GOT3 (cell line): ENCODE measurements at places on chromosomes 6 and 20.

DNA sequence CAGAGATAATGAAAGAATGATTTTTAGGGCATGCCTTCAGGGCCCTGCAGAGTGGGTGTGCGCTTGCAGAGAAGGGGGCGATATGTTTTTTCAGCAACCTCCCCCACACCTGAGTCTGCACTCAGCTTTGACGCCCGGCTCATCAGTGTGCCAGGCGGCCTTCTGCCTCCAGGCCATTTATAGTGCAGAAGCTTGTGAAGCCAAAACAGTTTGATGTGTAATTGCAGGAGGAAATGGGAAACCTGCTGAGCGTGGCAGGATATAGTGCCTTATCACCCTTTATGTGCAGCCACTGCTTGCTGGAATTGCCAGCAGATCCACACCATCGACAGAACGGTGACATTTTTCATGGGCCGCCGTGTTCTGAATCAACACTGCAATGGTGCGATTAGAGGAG is 178.2 kb downstream of the CDH4 start:
- no peak for DNase-seq

GRCh38 chr20:58829531-58829941 is 21.2 kb downstream of the GNAS-AS1 start:
- DNase-seq, result no peak

GRCh38 chr6:28757429-28758045 is 166.2 kb downstream of the TRIM27 start:
- no peak for DNase-seq

GRCh38 chr20:51995551-51995951 is 193.2 kb upstream of the SALL4 start:
- no peak for DNase-seq
